Activated T-helper 1 cell treated with Interleukin-2 at 50 U/mL for 16 hours (primary cell): ENCODE measurements at places on chromosomes 2 and 18.

DNA sequence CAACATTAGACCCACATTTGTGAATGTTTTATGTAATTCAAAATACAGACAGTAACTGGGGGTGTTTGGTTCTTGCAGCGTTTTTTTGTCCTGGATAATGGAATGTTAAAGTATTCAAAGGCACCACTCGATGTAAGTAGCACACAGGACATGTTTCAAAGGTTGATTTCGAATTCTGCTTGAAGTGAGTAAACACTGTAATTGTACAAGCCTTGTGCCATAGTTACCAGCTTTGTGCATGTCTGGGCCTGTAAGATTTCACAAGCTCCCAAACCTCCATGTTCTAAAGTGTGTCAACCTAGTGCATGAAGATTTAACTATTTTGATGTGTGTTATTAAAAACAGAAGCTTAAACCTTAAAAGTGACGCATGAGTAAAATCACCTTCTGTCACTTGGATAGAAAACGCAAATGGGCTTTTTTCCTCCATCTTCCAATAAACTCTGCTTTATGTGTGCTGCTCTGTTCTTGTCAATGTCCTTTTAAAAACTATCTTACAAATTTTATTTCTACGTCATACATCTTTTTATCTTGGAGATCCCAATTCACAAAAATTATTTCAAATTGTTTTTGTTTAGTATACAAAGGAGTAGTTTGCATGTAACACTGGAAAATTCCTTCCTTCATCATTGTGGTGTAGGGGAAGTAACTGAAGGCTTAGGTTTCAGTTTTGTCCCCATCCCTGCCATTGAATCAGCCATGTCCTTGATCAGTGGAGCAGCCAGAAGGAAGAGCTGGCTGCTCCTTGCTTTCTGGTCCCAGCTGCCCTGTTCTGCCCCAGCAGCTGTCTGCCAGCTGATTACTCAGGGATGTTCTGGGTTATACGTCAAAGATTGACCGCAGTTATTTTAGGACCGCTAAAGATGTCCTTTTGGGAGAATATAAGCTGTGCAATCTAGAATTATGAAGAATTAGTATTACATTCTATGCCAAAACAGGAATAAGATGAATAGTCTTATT lies 119.2 kb downstream of the PRKRA start:
- no peak for DNase-seq

- no peak for DNase-seq
Observed at GRCh38 chr18:53560546-53560945, 663.9 kb downstream of the MBD2 start.

GRCh38 chr2:197191940-197192322 lies 118.6 kb downstream of the ANKRD44 start:
- DNase-seq: peak; percentile 26

DNA sequence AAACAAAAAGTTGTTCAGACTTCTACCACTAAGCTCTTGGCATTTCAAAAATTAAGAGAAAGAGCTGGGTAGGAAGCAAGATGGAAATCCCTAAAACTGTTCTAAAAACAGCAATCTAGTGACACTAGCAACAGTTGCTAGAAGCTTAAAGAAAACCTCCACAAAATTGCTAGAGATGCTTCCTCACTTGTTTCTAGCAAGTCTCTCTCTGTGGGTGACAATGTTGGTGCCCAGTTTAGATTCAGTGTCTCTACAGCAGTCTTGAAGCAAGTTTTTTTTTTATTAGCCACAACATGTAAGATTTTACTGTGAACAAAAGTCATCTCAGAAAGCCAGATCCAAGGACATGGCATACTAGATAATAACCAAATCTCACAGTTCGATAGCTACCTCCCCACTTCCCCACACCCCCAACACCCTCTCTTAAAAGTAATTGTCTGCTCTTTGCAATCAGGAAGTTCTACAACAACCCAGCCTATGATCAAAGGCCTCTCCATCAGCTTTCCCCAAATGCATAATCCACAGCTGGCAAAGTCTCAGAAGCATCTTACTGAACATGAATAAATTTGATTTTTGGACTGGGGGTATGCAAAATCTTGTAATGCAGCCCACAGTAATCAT lies 70.0 kb downstream of the ANKRD44 start:
- DNase-seq: no peak

DNA sequence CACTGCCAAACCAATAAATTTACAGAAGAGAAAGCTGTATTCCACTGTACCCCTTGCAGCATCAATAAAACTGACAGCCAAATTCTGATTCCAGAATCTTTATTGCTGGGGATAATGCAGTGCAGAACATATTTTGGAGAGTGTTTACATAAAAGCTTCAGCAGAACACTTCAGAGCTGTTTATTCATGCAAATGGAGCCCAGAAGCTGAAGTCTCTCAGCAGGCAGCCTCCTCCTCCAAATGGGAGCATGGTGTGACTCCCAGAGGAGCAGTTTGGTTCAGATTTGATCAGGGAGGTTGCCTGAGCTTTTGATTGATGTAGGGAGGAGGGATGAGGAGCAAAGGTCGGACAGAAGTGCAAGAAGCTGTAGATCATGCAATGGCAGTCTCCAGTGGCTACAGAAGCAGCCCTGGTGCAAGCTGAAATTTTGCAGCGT lies 22.4 kb downstream of the LHCGR start:
- DNase-seq: no peak
